ENCODE measurements at places on chromosomes 5 and 9.

DNA sequence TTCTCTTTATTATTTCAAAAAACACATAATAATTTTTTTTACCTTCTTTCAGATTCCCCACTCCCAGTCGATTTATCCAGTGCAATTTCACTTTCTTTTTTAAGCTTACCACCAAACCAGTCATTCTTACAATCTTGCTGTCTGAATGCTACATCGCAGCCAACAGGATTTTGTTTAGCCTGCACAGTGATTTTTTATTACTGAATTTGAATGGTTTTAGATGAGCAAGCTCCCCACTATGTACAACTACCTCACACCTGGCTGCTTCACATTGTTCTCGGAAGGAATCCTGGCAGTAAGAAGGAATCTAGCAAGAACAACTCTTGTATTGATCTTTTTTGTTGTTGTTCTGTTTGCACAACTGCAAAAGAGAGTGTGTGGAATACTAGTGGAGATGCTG, 668.1 kb upstream of the WWC1 start:
- DNase-seq: no peak

GRCh38 chr5:173648308-173648866, 31.9 kb upstream of the BOD1 start:
- no peak for DNase-seq

DNA sequence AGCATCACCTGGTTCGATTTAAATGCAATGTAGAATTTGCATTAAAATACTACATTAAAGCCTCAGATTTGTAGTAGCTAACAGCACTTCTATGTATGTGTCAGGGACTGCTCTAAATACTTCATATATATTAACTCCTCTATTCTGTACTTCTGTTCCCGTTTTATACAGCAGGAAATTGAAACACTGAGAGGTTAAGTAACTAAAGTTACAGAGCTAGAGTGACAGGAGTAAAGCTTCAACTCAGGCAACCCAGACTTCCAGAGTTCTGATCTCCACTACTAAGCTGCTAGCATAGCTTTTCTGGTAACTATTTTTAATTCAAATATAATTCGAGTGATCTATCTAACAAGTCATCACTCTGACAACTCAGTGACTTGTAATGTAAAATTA, 619 bp upstream of the APC start:
- no peak for DNase-seq

GRCh38 chr5:172178301-172178987, 9.6 kb downstream of the STK10 start:
- no peak for DNase-seq

- DNase-seq: no peak
These were observed 21.0 kb upstream of the UBLCP1 start for GRCh38 chr5:159241946-159242552.

DNA sequence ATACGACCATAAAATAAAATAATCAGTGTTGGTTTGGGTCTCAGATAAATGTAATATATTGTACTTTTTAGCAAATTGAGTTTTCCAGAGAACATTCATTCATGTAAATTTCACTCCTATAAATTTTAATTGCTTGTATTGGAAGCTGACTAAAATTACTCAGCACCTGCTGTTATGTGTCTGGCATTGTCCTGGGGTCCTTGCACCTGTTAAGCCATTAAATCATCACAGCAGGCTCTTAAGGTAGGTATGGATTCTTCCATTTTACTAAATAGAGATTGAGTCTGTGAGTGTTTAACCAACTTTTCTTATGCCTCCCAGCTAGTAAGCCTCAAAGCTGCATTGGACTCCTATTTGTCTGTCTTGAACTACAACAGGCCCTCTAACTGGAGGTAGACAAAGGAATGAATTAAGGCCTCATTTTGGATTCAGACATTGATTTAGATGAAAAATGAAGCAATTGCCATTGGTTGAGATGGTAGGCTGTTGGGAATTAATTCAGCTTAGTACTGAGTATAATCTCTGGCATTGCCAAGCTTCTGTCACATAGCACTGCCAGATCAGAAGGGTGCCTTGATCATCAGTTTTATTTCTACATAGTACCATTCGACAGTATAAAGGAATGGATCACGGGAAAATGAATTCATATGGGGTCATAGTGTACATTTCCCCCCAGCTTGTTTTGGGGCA, 78.9 kb downstream of the PARP8 start:
- no peak for DNase-seq

- peak; percentile 38 for DNase-seq
These were observed at the start of gene MPDZ for GRCh38 chr9:13279284-13280141. Gene MPDZ (minus strand): TSS chr9:13279692. CDS start chr9:13250315, 29,377 bp downstream.

- DNase-seq: no peak
These were observed 50.8 kb upstream of the PCSK1 start for GRCh38 chr5:96483878-96484277.

GRCh38 chr5:159448-160172, 31.7 kb upstream of the LRRC14B start:
- no peak for DNase-seq

- DNase-seq: no peak
These were observed 94.4 kb upstream of the MAP1B start for GRCh38 chr5:72012906-72013305.

GRCh38 chr9:70121818-70122436, 78.3 kb downstream of the MAMDC2 start:
- peak; percentile 58 for DNase-seq

DNA sequence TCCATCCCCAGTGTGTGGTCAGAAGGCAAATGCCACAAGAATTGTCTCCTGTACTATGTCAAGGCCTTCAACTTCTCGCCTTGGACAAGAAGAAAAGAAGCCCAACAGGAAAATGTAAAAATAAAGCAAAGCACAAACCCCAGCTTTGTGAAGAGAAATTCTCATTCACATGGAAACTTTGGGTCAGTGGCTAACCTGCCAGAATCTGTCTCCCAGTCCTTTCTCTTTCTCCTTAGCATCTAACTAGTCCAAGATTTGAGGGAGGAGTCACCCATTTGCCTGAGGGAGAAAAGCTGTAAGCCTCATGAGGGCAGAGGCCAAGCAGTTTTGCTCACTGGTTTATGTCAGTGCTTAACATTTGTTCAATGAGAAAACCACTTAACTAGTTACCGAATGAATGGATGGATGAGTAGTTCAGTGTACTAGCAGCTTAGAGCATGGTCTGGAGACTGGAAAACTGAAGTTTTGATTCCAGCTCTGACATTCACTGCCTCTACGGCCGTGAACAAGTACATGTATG, 36.0 kb downstream of the ADAM19 start:
- DNase-seq: no peak

GRCh38 chr9:69121155-69122081, 52.7 kb upstream of the TJP2 start:
- peak; percentile 43 for DNase-seq

- DNase-seq: no peak
These were observed 52.6 kb upstream of the KLF9 start for GRCh38 chr9:70466976-70467561.

DNA sequence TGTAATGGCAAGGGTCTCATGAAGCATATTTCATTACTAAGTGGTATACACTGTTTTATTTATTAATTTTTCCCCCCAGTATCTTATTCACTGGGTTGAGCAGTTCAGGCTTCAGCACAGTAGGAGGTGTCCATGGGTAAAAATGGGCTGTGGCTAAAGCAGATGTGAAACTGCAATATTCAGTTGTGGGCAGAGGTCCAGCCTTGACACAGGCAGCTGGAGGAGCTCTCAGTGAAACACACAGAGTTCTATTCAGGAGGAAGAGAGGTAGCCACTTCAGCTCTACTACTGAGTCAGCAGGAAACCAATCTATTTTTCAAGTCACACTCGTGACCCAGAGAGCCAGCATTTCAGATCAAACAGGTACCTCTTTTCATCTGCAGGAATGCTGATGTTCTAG, 418.3 kb downstream of the CDH10 start:
- DNase-seq: no peak

DNA sequence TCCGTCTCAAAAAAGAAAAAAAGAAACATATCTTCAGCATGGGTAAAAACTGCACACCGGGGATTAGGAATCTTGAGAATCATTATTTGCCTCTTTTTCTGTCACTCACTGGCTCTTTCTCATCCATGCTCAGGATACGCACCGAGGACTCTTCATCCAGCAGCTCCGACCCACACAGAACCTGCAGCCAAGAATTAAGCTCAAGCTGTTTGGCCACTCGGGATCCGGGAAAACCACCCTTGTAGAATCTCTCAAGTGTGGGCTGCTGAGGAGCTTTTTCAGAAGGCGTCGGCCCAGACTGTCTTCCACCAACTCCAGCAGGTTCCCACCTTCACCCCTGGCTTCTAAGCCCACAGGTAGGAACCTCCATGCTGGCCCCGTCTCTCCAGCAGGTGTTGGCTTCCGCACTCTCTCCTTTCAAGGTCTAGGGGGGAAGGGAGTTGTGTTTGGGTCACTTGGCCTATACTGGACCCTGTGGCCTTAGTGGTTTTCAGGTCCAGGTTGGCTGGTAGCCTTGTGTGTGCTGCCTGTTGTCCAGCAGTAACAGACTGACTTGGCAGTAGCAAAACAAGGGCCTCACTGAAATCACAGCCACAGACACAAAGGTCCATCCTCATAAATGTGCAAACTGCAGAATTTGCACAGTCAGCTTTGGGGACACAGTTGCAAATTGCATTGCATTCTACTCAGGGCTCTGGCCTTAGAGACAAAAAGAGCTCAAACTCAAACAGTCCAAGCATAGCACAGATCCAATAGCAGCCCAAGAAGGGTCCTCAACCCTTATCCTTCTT, 44.5 kb upstream of the CTSL start:
- DNase-seq: no peak

DNA sequence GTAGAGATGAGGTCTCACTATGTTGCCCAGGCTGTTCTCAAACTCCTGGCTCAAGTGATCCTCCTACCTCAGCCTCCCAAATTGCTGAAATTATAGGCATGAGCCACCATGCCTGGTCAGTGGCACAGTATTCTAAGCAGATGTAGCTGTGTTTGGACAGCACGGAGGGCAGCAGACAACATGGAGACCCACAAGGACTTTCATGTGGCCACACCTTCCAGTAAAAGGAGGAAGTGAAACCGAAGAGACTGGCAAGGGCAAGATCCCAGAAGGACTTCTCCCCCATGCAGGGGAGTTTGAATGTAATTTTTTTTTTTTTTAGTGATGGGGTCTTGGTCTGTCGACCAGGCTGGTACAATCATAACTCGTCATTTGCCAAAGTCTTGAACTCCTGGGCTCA, 172.2 kb downstream of the TRPM3 start:
- no peak for DNase-seq

All from tibial artery (tissue), 4 donors.